M059J (cell line): ENCODE measurements at places on chromosomes 5 and 9.

DNA sequence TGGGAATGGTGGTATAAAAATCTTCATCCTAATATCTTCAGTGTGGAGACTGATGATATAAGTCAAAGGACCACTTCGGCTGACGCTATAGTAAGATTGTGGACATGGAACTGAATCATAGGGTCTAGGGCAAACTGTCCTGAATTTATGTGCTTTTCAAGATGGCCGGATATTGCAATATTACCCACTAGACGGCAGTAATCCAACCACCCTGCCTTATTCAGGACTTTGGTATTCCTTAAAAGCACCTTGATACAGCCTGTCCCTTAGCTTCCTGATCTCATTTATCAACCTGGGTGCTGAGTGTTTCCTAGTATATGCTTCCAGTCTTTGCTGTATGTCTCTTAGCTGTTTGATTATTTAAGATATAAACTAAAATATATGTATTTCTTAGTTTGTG lies 71.2 kb upstream of the COX7C start:
- no peak for DNase-seq

DNA sequence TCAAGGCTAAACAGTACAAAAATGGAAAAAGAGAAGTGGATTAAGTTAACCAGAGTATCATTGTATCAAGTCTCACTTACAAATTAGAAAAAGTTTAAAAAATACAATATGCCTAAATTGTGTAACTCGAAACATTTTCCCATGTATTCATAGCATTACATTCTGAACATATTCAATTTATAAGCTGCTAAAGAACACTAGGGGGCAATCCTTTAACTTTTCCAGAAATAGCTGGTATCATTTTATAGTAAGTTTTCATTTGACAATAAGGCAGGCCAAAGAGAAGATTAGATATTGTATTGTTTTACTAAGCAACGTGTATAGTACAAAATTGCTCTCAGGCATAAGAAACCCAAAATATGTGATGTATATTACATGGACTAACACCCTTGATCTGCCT lies 234.6 kb downstream of the ADGRV1 start:
- no peak for DNase-seq

- no peak for DNase-seq
Measured at GRCh38 chr9:86713970-86714369, 233.3 kb downstream of the GAS1 start.

DNA sequence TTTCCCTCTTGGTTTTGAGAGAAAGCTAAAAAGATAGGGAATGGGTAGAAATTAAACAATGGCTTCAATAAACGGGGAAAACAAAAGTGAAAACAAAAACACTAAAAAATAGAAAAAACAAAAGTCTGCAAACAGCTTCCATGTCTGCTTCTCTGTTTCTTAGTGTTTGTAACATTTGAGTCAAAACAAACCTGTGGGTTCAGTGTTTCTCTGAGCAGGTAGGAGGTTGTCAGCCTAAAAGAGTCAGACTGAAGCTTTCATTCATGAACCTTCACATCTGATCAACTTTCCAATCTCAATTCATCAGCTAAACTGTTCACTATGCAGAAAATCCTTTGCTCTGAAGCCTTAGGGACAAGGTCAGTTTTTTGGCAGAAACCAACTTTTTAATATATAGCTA lies 102.5 kb upstream of the ADAMTS16 start:
- DNase-seq: no peak

DNA sequence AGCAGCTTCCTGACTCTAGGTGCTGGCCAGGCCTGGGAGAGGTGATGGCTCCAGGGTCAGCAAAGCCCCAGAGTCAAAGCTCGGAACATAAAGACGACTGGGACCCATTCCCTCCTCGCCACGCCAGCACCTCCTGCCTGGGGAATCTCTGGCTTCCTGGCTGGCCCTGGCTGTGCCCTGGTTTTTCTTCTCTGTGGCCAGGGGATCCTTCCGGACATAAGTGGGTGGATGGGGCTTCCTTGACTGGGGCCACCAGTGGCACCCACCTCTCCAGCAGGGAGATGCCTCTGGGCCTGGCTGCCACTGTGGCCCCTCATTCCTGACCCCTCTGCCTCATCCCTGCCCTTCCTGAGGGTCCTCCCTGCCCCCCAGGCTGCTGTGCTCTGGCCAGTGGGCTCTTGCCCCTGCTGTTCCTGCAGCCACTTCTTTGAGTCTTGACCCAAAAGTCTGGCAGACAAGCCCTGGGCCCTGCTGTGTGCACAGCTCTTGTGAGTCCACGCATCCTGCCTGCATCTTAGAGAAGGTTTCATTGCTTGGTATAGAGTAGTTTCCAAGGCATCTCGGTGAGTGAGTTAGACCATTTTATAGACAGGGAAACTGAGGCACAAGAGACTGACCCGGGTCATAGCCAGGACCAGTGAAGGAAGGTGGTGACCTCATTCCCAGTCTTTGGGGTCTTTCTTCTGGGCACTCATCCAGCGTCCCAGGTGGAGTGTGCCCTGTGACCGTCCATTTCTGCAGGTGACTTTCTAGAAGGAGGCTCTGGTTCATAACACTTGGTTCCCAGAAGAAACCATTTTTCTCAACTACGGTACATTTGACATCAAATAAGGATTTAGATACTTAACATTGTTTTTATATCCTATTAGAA lies 17.3 kb upstream of the LPCAT1 start:
- DNase-seq: no peak

DNA sequence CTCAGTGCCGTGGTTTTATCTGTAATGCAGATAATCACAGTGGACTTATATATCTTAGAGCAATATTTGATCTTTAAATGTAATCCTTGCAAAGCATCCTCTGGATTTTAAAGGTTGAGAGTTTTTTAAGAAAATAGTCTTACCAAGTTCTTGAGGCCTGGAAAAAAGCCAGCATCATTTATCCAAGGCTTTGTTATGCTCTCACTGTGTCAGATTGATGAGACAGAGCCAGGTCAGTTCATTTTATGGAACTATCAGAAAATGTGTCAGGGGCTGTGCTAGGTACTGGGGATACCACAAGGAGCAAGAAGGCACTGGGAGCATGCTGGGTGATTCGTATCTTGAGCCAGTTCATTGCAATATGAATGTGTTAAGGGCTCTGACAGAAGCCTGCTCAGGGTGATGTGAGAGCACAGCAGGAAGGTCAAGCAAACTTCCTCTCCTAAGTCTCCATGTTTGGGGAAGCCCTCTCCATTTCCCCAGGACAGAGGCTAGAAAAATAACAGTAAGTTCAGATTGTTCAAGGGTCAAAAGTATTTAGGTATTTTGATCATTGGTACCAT lies 19.7 kb downstream of the C7 start:
- peak; percentile 60 for DNase-seq

- DNase-seq: no peak
Measured at GRCh38 chr5:113755516-113755915, 242.0 kb downstream of the YTHDC2 start.

GRCh38 chr5:159509002-159509660 lies 178.8 kb upstream of the IL12B start:
- no peak for DNase-seq

DNA sequence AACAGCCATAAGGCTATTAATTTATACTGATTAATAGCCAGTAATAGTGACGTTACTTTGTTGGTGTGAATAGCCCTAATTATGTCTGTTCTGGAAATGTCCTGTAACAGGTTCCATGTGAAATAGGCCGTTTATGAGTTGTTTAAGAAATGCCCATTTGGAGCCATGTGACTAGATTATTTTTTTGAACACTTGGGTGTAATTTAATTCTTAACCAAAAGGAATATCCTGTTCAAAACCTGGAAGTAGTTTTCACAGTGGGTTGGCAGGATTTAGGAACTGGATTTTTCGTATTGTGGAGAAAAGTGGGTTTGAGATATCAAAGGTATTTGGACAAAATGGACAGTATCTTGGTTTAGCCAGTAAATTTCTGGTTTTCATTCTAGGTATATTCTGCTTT lies 1.3 kb downstream of the TENT2 start:
- DNase-seq: no peak
